ENCODE measurements at places on chromosomes 3 and 15. TPM values are rescaled to one million over a fixed set of nuclear protein-coding genes. Genes with fewer than 3 reads are reported as not detected.
A peak's percentile ranks its signal among the peaks of the same experiment; 100 is the strongest.

AMIGO3 gene
- 4.2 TPM for total RNA-seq

SST gene
- total RNA-seq, result not detected

GPR62 gene
- not detected for total RNA-seq

ATP8B4 gene
- 14.4 TPM for total RNA-seq

CHL1 gene
- not detected for total RNA-seq

WDR82 gene
- total RNA-seq, result 97.1 TPM

COL8A1 gene
- total RNA-seq, result not detected

DNA sequence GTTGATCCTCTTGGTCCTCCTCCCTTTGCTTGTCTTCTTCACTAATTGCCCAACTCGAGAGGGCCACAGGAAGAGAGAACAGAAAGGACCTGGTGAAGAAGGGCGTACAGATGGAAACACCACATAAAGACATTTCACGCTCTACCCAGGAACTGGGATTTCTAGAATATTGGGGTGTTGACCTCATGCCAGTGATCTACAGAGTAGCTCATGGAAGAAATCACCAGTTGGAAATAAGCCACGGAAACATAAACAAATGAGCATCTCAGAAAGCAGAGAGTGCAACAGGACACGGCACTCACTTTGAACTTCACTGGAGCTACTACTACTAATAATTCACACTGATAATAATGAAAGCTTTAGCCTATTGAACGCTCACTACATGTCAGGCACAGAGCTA is 84.6 kb upstream of the ARHGEF3 start:
- no peak for DNase-seq

- DNase-seq, result no peak
Observed at GRCh38 chr3:121885386-121885785, 8.8 kb upstream of the SLC15A2 start.

DNA sequence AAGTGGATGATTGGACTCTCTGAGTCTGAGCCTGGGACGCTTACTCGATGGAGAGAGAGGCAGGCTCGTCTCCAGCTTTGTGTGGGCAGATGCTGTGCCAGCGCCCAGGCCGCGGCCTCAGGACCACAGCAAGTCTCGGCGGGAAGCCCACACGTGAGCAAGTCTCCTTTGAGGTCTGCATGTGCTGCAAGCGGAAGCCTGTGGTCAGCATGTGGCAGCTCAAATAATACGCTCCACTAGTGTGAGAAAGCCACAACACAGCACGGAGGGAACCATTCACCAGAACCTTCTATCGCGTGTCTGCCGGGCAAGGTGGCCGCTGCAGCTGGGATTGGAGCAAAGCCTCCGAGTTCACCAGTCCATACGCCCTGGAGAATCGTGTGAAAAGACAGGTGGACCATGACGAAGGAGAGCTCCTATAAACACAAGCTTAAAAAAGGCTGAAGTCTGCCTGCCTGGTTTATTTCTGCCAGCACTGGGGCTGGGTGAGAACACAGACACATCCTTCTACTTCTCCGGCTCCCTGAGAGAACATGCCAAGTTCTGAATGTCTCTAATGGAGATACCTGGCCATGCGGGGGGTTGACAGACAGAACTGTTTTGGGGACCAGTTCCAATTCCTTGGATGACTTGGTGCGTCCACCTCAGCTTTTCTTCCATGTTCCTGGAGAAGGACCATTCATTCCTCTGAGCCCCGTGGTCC is 82.0 kb upstream of the LRIG1 start:
- DNase-seq, result peak; percentile 47

DNA sequence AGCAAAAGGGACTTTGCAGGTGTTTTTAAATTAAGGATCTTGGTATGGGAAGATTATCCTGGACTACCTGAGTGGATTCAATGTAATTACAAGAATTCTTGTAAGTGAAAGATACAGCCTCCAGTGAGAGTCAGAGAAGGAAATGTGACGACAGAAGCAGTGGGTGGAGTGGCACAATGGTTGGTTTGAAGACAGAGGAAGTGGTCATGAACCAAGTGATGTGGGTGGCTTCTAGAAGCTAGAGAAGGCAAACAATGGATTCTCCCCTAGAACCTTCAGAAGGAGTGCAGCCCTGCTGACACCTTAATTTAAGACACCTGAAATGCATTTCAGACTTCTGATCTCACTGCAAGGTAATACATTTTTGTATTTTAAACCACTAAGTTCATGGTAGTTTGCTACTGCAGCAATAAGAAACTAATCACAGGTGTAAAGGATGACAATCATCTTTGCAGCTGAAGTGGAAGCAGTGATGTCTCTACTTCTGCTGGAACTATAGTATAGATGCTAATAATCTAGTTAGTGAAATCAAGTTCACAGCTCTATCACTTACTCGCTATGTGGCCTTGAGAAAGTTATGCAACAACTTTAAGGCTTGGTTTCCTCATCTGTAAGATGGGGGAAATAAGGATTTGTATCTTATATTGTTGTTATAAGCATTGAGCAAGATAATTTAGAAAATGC is 403.4 kb upstream of the SUCLG2 start:
- no peak for DNase-seq

GRCh38 chr15:66844747-66845145 is 142.7 kb downstream of the SMAD6 start:
- DNase-seq, result no peak

DNA sequence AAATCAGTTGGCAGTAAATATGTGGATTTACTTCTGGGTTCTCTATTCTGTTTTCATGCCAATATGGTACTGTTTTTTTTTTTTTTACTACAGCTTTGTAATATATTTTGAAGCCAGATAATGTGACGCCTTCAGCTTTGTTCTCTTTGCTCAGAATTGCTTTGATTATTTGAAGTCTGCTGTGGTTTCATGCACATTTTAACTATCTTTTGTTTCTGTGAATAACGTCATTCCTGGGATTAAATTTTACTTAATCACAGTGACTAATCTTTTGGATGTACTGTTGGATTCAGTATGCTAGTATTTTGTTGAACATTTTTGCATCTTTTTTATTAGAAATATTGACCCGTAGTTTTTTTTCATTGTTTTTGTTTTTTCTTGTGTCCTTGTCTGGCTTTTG is 576.5 kb downstream of the ZNF385D start:
- DNase-seq, result peak; percentile 29

- DNase-seq, result peak; percentile 54
Observed at GRCh38 chr15:80152896-80153876, at the start of gene FAH. Gene FAH, plus strand, starts transcription at chr15:80152999. Its CDS starts 56 bp downstream, at chr15:80153055.

GRCh38 chr15:98807262-98807661 is 158.9 kb downstream of the IGF1R start:
- DNase-seq, result no peak

- peak; percentile 18 for DNase-seq
Observed at GRCh38 chr15:34583399-34584329, at the start of gene GOLGA8B. Gene GOLGA8B, minus strand, starts transcription at chr15:34583651. Its CDS starts 47,739 bp downstream, at chr15:34535912.

DNA sequence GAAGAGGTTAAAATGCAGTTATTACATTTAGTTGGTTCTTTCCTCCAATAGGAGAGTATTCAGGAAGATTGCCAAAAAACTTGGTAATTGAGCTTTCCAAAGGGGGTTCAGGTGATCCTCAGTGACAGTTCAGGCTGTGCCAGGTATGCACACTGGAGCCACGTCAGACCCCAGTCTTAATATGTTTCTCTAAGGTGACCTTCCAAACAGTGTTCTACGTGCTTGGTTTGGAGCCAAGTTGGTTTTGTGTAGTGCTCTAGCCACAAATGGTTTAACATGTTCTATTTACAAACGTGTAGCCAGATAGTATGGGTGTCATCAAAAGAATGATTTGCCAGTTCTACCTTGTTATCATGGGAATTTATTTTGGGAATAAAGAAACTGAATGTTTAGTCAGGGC is 21.0 kb downstream of the CTDSPL start:
- no peak for DNase-seq
